ENCODE measurements at places on chromosomes 13 and 19. TPM values are rescaled to one million over a fixed set of nuclear protein-coding genes. Genes with fewer than 3 reads are reported as not detected.

GRCh38 chr13:22940090-22940710, 240.6 kb upstream of the SGCG start:
- no peak for DNase-seq

DNA sequence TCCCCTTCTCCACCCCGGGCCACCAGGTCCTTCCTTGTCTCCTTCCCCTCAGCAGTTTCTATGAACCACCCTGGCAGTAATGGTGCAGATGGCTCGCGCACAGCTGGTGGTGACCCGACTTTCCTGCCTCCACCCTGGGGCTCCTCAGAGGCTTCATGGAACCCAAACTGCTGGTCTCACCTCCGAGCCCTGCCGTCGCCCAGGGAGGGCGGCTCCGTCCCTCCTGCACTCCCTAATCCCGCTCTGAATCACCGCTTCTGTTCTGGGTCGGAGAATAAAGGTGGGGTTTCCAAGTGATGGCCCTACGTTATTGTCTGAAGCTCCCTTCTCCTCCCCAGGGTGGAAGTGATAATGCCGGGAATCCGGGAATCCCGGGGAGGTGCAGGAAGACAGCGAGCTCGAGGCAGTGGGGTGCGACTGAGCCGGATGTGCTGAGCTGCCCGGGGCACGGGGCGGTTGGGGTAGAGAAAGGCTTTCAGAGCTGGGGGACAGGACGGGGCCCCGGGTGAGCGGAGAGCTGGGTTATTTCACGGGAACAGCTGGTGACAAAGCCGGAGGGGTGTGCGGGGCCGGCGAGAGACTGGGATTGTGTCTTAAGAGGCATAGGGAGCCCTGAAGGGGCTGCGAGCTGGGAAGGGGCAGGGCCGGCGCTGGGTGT, 711 bp downstream of the FUT2 start:
- peak; percentile 40 for DNase-seq

- DNase-seq = no peak
These were observed 15.9 kb upstream of the GAS6 start for GRCh38 chr13:113879494-113880360.

- DNase-seq = no peak
These were observed 62.8 kb downstream of the WDFY2 start for GRCh38 chr13:51647067-51647466.

DNA sequence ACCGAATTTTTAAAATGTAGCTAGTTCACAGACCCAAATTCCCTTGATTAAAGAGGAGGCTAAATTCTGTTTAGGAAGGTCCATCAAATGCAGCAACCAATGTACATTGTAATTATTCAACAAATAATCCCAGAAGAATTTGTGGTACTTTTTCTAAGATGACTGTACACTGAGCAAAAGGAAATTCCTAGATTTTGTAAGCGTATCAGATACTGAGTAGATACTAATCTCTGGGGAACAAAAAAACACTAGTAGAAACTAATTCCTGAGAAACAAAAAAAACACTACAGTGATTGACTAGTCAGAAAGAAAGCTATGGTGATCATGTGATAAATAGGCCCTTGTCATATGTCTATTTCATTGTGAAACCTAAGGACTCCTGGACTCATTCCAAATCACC, 246.1 kb downstream of the PCDH17 start:
- peak; percentile 4 for DNase-seq

ZNF835 gene
- not detected for total RNA-seq

DNA sequence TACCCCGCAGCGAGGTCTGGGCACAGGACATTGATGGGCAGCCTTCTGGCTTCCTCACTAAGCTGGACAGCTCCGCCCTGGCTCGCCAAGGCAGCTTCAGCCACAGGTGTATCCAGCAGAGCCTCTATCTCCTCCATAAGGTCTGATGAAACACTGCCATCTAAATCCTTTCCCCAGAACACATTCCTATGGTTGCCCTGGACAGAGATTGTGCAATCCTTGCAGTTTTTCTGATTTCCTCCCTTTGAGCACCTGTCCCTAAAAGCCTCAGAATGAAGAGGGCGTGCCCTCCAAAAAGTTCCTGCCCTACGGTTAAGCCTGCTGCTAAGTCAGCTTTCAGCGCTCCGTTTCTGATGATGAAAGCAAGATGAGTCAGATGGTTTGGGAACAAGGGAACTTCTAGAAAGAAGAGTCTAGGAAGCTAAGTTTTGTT, 21.0 kb downstream of the CLEC4M start:
- peak; percentile 92 for DNase-seq

GTF2F1 gene
- total RNA-seq = 69.3 TPM

ZNF585A gene
- 7.2 TPM for total RNA-seq

- DNase-seq = no peak
These were observed 18.4 kb upstream of the RUBCNL start for GRCh38 chr13:46405457-46405856.

DNA sequence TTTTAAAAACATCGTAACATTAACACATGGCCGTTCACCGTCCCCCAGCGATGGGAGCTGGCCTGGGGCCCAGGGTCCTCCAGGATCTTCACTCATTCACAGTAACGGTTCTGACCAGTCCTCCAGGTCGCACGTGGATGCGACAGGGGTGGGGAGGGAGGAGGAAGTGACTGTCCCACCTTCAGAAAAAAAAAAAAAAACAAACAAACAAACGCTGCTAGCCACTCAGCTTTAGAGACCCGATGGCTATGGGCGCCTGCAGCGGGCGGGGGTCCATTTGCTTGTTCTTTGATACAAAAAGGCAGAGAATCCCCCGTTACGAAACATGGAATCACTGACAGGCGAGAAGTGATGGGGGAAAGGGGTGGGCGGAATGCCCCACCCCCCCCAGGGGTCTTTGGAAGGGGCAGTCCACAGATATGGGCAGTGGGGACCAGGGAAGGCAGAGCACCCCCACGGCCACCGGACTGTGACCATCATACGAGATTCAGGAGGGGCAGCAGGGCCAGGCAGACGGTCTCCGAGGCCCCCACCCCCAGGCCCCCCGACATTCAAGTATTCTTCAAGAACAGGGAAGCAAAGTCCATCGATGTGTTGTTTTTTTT, 13.3 kb downstream of the MKNK2 start:
- DNase-seq = no peak

- no peak for DNase-seq
These were observed 156.7 kb downstream of the SLC7A1 start for GRCh38 chr13:29438769-29439168.

PLPP2 gene
- total RNA-seq = 13.8 TPM

DNA sequence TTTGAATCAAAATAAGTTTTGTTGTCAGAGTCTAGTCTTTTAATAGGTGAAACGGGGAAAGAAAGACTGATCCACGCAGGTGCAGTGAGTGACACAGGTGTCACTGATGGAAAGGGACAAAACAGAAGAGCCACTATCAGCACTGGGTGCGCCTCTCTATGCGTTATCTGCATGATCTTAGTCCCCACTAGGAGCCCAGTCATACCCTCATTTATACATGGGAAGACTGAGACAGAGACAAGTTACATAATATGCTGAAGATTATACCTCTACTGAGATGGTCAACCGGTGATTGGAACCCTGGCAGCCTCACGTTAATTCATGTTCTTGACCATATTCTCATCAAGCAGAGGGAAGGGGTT, 3.4 kb downstream of the LRCH1 start:
- DNase-seq = no peak

DNA sequence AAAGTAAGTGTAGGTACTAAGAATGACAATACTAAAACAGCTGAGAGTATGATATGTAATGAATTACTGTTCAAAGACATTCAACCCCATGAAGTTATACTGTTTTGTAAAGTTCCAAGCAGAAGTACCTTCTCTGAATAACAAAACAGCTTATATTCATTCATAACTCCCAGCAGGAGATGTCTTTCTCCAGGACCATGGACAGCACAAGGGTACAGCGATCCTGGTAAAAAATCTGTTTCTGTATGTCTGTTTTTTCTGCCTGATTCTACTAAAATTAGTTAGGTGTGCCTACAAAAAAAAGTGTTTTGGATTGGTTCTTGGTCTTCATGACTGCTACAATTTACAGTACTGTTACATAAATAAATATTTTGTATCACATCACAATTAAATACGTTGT, 172.5 kb upstream of the SLITRK5 start:
- peak; percentile 7 for DNase-seq

LPAR6 gene
- total RNA-seq = 4.7 TPM

DNA sequence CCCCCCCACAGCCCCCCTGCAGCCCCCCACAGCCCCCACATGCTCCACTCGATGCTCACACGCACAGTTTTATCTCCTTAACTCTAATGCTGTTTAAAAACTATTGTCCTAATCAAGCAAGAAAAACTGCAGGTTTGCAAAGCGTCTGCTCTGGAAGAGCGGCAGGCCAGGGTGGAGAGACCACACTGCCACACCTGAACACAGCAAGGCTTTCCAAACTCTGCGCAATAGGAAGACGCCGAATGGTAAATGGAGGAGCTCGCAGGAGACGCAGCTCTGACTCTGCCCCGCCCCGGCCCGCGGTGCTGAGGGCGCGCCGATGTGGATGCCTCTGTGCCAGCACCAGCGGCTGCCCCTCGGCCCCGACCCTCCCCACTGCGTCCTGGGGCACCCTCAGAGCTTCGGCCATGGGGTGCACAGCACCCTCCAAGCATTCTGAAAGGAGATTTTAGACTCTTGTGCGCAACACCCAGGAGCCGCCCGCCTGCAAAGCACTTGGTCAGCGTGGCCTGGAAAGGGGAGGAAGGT, 32.4 kb downstream of the RASA3 start:
- DNase-seq = peak; percentile 68

PLK5 gene
- not detected for total RNA-seq

GRCh38 chr13:54183728-54184127, 1155.1 kb downstream of the OLFM4 start:
- DNase-seq = no peak

DNA sequence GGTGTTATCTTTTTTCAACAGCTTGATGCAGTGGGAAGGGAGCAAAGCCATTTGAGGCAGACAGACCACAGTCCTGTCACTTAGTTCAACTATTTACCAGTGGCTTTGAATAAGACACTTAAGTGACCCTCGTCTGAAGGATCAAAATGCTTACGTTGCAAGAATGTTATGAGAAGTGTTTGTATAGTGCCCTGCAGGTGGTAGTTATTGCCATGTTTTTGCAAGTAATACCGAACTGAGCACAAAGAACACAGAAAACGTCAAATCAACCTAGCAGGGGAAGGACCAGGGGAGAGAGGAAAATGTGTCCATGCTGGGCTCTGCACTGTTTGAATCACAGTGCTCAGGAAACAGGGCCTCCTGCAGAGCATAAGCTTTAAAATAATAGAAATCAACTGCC, 2.8 kb downstream of the SOHLH2 start:
- DNase-seq = no peak

GRCh38 chr19:29680447-29680846, 15.2 kb downstream of the PLEKHF1 start:
- DNase-seq = no peak

CRB3 gene
- total RNA-seq = 14.9 TPM

- DNase-seq = peak; percentile 98
These were observed 6.8 kb upstream of the ECH1 start for GRCh38 chr19:38838208-38838985.

DHPS gene
- total RNA-seq = 49.4 TPM

ATP8B3 gene
- total RNA-seq = 1.1 TPM

ATP7B gene
- total RNA-seq = 3.4 TPM

ZNF681 gene
- total RNA-seq = 1.7 TPM

DNA sequence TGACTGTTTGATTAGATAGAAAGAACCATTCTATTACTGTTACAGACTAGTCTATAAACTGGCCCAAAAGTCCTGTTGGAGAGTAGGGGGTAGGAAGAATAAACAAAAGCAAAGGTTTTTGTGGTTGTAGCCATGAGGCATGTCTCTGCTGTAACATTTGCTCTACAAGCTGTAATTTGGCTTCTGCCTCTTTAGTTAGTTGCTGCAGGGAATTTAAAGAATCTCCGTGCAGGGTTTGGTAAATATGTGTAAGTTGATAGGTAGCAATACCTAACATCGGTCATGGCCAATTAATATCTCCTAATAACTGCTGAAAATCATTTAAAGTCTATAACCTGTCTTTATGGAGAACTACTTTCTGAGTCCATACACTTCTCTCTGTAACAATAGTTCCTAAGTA, 13.0 kb downstream of the FPR3 start:
- no peak for DNase-seq

GRCh38 chr13:39665763-39666162, 10.3 kb downstream of the COG6 start:
- DNase-seq = no peak

DNA sequence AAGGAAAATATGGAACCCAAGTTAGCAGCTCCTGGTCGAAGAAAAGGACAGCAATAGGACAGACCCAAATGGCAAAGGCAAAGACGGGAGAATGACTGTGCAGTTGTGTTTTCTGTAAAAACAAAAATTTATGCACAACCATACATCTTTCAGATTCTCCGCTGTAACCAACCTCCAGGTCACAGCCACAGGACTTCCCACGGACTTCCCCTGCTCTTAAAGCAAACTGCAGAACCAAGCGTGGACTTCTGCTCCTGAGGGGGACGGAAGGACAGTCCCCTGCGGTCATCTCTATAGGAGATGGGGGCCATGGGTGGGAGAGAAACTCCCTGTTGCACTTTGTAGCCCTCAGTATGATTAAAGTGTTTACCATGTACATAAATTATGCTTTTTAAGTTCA, 2.5 kb downstream of the GRTP1 start:
- no peak for DNase-seq

KLF1 gene
- total RNA-seq = not detected

DNA sequence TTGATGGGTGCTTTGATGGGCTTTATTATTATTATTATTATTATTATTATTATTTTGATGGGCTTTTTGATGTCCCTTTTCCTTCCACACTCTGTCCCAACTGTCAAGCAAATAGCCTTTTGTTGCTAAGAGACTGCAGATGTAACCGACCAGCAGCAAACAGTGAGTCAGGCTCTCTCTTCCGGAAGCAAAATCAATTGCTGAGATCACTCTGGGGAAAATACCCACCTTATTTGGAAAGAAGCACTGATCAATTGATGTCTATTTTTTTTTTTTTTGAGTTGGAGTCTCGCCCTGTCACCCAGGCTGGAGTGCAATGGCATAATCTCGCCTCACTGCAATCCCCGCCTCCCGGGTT, 2.9 kb downstream of the LDLR start:
- DNase-seq = no peak

- DNase-seq = peak; percentile 89
These were observed 28.9 kb upstream of the CACTIN start for GRCh38 chr19:3655402-3656072.
